Kidney (tissue), 22 donors: ENCODE measurements at places on chromosomes 11 and 22. TPM values are rescaled to one million over a fixed set of nuclear protein-coding genes. Genes with fewer than 3 reads are reported as not detected.

DNA sequence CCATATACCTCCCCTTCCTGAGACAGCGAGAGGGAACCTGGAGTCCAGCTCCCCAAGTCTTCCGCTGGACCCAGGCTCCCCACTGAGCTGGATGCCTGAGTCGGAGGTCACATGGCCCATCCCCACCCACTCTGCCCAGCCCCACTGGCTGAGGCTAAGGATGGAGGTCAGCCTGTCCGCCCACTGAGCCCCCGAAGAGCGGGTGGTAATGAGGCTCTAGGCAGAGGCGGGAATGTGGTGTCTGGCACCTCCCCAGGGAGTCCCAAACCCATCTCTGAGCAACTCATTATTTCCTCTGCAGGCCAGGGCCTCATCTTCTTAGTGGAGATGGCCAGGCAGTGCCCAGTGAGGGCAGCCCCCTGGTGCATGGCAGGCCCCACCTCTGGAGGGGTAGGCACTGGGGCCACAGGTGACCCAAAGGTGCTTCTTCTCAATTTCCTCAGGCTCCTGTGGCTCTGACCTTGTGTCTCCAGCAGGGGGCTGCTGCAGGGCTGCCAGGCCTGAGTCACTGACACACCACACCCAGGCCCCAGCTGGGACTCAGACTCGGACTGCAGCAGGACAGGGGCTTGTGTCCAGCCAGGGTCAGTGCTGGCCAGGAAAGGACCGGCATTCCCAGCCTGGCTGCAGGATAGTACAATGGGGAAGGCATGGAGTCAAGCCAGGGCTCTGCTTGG, 10.2 kb upstream of the PDE2A start:
- no peak for DNase-seq

DNA sequence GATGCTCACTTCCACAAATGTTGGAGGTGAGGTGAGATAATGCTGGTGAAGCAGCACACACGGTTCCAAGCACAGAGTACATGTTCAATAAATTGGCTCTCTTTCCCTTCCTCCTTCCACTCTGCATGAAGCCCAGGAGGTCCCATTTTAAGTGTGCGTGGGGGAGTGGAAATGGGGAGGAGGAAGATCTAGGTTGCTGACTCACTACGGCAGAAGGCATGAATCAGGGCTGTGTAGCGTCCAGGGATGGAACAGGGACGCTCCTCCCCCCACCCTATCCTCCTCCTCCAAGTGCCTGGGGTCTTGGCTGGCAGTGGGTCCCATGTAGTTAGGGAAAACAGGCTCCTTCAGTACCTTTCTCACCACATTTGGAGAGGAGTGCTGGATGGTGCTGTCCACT, 44.2 kb downstream of the TRIM66 start:
- no peak for DNase-seq

DNA sequence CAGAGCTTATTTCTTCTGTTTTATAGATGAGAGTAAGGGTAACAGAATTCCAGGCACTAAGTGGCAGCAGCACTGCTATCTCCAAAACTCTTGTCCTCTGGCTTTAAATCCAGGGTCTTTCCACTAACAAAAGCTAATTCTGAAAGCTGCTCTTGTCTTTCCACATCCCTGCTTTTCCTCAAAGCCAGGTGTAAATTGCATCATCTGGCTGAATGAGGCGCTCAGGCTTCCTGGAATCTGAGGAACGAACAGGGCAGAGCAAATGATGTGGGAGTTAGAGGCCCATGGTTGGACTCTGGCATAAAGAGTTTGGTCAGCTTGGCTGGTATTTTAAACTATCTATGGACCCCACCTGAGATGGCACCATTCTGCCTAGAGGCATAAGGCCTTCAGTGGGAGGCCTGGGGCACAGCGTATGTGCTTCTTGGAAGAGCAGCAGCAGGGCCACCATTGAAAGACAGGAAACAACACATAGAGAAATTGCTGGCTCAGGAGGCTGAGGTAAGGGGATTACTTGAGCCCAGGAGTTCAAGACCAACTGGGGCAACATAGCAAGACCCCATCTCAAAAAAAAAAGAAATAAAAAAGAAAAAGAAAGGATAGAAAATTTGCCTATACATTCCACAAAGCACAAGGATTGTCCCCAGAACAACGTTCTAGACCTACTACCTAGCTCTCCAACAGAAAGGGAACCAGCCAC, 1.9 kb downstream of the KCNJ5 start:
- peak; percentile 42 for DNase-seq

- no peak for DNase-seq
Observed at GRCh38 chr11:20644360-20644759, 25.0 kb upstream of the NELL1 start.

- DNase-seq, result no peak
Observed at GRCh38 chr22:27440304-27440865, 361.2 kb downstream of the MN1 start.

GRCh38 chr22:39017596-39018365, 3.1 kb upstream of the APOBEC3D start:
- DNase-seq, result no peak

DNA sequence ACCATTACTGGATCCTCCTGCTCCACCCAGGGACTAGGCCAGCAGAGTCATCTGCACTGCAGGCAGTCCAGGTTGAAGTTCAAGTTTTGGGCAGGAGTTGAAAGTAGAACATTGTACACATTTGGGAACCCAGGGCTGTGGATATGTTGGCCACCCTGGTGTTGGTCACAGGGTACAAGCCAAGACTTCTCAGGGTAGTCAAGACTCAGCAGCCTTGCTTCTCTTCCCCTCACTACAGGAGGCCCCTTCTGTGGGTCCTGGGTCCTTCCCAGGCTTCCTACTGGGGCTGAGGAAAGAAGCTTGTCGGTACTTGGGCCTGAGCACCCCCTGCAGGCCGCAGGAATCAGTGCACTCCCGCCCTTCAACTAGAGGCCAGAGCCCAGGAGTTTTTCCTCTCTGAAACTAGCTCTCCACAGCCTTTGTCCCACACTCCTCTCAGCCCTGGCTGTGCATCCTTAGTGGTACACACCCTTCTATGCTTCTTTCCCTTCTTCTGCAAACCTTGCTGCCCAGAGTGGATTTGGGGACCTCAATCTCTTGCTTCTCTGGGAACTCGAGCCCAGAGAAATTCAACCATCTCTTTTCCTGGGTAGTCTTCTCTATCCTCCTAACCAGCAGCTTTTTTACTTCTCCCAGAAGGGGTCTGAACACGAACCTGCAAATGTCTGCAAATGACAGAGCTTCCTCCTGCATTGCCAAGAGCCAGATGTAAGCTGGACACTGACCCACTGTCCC, 2.6 kb upstream of the HPX start:
- DNase-seq, result peak; percentile 35

DNA sequence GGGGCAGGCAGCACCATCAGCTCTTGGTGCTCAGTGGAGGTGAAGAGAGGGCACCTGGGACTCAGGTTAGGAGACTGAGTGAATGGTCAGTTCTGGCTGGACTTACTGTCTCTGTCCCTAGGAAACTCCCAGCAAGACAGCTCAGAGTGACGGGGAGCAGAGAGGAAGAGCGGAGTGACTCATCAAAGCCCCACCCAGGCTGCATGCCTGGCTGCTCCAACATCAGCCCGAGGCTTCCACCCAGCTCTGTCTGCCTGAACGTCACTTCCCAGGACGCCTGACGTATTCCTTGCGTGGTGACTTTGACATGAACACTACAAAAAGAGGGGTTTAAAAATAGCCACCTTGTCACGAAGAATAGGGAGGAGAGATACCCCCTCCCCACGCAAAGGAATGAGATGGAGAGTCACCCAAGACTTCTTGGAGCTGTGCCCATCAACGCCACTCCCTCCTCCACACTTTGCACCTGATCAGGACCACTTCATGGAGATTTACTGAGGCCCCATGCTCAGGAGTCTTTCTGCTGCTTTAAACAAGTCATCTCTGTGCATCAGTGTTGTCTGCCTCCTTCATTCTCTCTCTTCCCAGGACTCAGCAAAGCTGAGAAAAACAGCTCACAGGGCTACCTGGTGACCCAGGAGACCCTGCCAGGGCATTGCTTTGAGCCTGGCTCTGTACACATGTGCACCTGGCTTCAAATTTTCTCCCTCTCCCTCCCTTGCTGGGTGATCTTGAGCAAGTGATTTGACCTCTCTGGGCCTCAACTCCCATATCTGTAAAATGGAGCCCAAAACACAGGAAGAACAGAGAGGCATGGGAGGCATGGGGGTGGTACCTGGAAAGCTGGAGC, 83.1 kb downstream of the MN1 start:
- no peak for DNase-seq

DNA sequence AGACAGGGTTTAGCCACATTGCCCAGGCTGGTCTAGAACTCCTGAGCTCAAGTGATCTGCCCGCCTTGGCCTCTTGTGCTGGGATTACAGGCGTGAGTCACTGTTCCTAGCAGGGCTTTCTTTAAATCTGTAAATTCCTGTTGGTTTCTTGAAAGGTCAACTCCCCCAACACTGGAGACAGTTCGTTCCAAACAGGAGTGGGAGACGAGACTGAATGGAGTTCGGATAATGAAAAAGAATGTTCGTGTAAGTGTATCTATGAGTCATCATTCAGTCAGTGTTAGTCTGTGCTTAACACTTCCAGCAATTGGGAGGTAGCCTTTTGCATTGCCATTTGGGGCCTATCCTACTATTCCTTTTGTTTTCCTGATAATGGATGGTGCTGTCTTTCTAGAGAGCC, 10.0 kb upstream of the BACE1-AS start:
- no peak for DNase-seq

ADM2 gene
- total RNA-seq, result 8.0 TPM

MUC6 gene
- total RNA-seq, result 3.0 TPM
